ENCODE measurements at places on chromosomes 13 and 19.

GRCh38 chr19:10952809-10953208 lies 8.0 kb upstream of the SMARCA4 start:
- no peak for DNase-seq

DNA sequence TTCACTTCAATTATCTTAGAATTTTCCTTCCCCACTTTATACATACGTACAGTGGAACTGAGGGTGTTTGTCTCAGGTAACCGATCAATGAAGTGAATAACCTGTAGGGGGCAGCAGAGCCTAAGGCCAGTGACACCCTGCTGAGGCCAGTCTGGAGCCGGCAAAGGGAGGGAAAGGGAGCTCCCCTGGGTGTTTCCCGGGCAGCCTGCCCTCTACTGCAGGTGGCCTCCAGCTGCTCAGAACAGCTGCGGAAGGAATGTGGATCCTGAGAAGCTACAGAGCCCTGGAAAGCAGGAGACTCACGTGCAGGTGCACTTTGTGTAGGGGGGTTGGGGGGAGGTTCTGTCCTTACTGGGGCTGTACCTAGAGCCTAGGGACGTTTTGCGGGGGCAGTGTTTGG lies 832 bp upstream of the ZNF491 start:
- peak; percentile 60 for DNase-seq

- no peak for DNase-seq
These were observed 686.7 kb downstream of the DIAPH3 start for GRCh38 chr13:59477011-59477410.

DNA sequence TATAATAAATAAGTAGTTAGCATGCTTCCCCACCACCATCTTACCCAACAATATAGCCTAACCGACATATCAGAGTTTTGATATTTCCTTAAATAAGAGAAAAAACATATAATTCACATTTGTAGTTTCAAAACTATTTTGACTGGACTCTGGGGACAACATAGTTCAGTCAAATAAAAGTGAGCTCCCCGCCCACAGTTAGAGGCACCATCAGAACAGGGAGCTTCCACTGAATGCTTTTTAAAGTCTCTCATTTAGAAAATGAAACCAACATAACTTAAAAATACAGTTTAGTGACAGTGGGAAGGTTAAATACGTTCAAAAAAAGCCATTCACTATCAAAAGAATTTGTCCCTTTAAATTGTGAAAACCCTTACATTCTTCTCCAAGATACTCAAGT lies 92.8 kb downstream of the EPSTI1 start:
- no peak for DNase-seq

GRCh38 chr19:37655301-37655688 lies at the start of gene ZFP30:
ZFP30 (minus strand) TSS chr19:37655465; CDS start chr19:37647822, 7,643 bp downstream.
- DNase-seq = peak; percentile 37

DNA sequence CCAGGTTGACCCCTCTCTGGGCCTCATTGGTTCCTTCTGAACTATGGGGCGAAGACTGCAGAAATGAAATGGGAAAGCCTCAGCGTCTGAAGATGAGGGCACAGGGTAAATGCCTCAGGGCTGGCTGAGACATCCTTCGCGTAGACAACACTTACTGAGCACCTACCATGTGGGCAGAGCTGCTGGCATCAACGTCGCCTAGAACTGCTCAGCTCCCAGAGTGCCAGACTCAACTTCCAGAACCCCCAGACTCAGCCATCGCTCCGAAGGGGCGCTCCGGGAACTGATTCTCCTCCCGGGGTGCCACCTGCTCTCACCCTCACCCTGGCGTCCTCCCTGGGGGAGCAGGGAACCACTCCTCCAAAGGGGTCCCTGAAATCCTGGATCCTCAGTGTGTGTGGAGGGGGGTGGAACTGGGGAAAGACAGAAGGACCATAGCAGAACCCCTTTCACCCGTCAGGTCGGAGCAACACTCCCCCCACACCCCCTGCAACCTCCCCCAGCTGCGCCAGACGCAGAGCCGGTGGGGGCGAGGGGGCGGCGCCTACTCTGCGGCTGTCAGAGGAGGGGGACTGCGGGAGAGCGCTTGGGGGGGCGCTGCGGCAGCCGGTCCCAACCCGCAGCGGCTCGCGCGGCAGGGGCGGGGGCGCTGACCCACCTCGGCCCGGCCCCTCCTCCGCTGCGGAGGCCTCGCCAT lies 8.2 kb upstream of the NFIC start:
- DNase-seq = no peak

- no peak for DNase-seq
These were observed 844 bp downstream of the ZNF543 start for GRCh38 chr19:57321116-57321515.

DNA sequence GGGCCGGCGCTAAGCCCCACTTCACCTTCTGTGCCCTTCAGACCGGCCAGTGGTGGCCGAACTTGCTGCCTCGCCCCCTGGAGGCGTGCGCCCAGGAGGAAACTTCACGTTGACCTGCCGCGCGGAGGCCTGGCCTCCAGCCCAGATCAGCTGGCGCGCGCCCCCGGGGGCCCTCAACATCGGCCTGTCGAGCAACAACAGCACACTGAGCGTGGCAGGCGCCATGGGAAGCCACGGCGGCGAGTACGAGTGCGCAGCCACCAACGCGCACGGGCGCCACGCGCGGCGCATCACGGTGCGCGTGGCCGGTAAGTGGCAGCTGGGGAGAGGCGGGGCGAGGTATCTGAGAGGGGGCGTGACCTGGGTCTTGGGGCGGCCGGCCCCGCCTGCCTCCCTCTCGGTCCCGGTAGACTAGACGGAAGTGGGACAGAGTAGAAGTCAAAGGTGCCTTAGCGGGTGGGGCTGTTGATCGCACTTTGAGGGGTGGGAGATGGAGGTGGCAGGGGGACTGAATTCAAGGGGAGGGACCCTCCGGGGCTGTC lies 5.6 kb downstream of the ICAM5 start:
- no peak for DNase-seq

DNA sequence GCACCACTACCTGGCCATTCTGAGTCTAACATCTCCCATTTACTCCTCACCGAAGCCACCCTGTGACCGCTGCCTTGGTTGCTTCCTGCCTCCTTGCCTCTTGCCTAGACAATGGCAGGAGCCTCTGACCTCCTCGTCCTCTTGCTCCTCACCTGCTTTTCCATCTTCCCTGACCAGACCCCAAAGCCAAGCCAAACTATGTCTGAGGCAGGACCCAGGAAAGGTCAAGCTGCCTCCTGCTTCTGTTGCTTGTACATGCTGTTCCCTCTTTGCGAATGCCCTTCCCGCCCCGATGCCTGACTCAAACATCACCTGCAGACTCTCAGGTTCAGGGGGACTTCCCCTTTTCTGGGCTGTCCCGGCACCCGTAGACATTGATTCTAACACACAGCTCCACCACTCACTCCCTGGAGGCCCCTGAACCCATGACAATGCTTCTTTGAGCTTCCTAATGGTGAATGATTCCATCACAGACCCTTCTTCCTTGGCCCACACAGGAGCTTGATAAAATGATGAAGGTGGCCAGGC lies 60.8 kb downstream of the F2RL3 start:
- no peak for DNase-seq
